ENCODE measurements at places on chromosomes 7 and 10. TPM values are rescaled to one million over a fixed set of nuclear protein-coding genes. Genes with fewer than 3 reads are reported as not detected.

DNA sequence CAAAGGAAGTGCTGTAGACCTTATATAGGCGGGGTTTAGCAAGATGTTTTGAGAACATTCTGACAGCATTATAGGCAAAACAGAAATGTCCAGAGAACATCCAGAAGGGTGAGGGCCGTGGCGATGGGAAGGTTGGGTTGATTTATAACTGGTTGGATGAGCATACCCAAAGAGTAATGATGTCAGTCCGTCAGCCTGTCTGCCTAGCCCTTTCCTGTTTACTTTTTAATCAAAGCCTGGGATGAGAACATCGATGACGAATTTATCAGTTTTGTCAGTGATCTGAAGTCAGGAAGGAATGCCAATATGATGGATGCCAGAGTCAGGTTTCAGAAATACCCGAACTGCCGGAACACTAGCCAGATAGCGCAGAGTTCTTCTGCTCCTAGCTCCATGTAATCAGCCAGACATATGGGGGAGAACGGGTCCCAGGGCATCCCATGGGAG is 33.8 kb upstream of the TRIM8 start:
- no peak for DNase-seq

DNA sequence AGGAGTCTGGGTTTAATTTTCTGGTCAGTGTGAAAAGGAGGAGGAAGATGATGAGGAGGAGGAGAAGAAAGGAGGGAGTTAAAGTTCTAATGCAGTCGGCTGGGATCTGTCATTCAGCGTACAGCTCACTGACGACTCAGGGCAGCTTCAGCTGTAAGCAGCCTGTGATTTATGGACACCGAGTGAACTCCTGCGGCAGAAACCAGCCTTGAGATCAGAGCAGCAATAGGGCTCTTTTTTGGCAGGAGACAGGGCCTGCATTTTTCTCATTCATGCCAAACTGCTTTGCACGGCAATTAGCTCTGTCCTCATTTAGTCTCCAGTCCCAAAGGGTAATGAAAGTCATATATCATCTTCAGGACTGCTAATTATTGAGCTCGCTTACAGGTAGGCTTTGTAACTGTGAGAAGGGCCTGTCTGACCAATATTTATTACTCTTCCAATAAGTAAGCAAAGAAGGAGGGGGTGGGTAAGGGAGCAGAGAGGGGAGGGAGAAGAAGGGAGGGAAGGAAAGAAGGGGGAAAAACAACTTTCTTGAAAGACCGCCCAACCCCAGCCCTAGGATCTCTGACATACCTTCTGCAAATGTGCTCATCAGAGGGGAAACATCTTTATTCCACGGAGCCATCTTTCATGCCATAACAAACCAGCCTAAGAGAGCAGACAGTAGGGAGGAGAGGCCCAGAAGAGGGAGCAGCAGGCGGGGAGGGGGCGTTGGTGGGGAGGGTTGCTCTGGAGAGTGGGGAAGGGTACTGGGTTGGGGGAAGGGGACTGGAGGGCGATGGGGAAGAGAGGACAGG is 48.1 kb upstream of the COMTD1 start:
- DNase-seq: no peak

- DNase-seq: no peak
Observed at GRCh38 chr7:94492601-94493000, 17.0 kb upstream of the CASD1 start.

DNA sequence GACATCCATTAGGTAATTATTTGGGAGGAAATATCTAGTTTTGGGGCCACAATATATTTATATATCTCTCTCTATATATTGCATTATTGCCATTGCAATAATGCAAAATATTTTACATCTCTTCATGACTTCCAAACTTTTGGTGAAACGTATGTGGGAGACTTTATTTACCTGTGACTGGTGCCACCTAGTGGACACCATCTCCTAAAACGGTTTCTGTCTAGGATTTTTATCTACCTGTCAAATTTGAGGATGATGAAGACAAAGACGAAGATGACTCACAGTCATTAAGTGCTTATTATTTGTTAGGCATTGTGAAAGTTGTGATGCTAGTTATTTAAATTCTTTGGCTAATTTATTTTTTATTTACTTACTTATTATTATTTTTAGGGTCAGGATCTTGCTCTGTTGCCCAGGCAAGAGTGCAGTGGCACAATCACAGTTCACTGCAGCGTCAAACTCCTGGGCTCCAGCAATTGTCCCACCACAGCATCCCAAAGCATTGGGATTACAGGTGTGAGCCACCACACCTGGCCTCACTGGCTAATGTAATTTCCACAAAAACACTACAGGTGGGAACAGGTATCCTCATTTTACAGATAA is 18.7 kb upstream of the CBLL1 start:
- peak; percentile 52 for DNase-seq

DNA sequence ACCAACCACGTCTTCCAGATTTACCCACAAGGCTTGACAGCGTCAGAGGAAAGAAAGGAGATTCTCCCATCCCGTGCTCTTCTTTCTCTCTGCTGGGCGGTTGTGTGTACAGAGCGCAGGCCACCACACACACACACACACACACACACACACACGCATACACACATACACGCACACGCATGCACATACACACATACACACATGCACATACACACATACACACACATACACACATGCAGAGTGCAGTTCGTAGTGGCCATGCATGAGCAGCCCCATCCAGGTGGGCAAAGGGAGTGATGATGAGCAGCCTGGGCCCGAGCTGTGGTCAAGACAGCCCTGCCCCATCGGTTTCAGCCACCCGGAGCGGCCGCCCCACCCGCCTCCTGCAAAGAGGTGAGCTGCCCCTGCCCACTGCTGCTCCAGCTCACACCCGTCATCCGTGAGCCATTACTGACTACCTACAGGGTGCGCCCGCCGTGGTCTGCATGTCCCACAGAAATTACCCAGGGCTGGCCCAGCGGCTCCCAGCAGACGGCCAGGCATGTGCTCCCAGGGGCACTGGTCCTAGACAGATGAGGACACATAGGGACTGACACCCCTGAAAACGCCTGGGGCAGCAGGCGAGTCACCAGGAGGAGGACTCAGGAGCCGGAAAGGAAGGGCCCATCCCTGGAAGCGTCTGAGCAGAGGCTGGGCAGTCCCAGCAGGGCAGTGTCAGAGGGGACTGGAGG is 69.6 kb downstream of the ASB13 start:
- no peak for DNase-seq

GRCh38 chr10:48775206-48775517 is 90.5 kb downstream of the WDFY4 start:
- DNase-seq: no peak

LBX1 gene
- not detected for total RNA-seq

GRCh38 chr7:50421043-50421442 is 29.1 kb downstream of the FIGNL1 start:
- no peak for DNase-seq

DNA sequence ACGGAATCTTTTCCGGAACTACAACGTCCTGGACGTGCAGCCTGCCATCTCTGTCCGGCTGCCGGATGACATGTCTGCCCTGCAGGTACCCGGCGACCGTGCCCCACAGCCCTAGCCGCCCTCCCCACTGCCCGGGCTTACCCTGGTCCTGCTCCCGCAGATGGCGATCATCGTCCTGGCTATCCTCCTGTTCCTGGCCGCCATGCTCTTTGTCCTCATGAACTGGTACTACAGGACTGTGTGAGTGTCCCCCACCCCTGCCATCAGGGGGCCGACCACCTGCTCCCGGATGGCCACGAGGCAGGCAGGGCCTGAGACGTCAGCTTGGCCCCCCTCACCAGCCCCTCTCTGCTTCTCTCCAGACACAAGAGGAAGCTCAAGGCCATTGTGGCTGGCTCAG is 38.0 kb upstream of the VSIR start:
- no peak for DNase-seq

ATP5MK gene
- 93.4 TPM for total RNA-seq

DNA sequence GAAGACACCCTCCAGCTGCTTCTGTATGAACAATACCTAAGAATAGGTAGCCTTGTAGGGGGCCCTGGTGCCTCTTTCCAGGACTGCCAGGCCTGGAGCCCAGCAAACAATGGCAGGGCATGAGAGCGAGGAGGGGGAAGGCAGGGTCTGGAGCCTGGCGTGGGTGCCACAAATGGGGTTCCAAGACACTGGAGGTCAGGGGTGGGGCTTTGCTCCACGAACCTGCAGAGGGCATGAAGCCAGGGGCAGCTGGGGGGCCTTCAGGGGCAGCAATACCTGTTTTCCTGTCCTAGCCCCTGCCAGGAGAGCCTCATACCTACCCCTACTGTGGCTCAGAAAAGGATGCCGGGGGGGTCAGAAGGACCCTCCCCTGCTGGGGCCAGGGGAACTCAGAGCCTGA is 61.6 kb downstream of the SLC29A4 start:
- no peak for DNase-seq

DNA sequence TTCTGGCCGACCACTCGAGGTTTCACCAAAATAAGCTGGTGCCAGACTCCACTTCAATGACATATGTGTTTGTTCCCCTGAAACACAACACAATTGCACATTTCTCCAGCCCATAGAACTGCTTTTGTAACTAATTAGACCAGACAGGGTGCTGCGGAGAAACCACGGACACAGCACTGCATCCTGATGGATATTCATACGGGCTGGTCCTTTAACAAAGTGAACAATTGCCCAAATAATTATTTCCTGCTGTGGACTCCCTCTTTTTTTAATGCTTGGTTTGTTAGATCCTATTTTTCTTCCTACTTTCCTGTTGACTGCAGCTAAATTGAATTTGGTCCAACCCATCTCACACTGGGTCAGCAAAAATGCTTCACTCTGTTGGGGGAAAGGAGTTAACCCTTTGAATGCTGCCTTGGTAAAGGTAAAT is 198.6 kb upstream of the BMPER start:
- DNase-seq: no peak

- DNase-seq: no peak
Observed at GRCh38 chr7:90222811-90223725, 11.5 kb downstream of the STEAP2 start.

DNA sequence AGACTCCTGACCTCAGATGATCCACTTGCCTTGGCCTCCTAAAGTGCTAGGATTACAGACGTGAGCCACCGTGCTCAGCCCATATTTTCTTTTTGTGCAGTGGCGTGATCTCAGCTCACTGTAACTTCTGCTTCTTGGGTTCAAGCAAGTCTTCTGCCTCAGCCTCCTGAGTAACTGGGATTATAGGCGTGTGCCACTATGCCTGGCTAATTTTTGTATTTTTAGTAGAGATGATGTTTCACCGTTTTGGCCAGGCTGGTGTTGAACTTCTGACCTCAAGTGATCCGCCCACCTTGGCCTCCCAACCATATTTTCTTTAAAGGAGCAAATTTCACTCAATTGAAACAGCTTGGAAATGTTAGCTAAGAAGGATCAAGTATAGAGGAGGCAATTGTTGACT is 16.5 kb downstream of the GBF1 start:
- DNase-seq: no peak

NODAL gene
- not detected for total RNA-seq

CRTAC1 gene
- not detected for total RNA-seq

ITPRID1 gene
- total RNA-seq: not detected

- no peak for DNase-seq
Observed at GRCh38 chr7:154424350-154424749, 372.2 kb downstream of the DPP6 start.

GRCh38 chr10:116712519-116712918 is 29.8 kb downstream of the HSPA12A start:
- DNase-seq: no peak

DNA sequence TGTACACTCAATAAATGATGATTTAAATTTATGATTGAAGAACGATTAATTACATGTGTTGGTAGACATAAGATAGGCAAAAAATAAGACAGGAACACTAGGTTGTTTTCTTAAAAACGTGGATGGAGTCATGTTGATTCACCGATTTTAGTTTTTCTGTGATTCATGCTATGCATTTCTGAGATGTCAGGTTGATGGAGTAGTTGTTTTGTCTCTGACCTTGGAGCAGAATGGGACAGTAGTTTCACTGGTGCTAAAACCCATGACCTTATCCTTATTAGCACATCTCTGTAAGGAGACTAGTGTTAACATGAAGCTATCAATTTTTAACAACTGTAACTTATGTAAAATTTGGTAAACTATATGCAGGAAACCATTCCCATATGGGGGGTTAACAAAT is 611.6 kb upstream of the FZD8 start:
- no peak for DNase-seq

GDI2 gene
- total RNA-seq: 70.5 TPM

CALML3 gene
- total RNA-seq: not detected

DNA sequence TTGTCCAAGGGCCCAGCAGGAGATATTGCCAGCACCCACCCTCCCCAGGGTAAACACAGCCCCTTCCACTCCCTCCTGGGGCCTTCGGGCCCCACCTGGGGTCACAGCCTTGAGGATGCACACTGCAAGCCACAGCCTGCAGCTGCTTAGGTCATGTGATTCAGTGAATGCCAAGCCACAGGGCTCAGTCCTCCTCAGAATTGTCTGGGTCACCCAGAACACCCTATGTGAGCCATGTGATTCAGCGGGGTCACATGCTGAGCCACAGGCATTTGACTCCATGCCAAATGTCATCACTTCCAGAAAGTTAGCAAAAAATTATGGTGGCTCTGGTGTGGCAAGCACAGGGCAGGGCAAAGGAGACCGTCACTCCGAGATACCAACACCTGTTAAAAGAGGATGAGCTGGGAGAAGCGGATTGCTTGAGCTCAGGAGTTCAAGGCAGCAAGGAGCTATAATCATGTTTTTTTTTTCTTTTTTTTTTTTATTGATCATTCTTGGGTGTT is 17.2 kb upstream of the PSAP start:
- no peak for DNase-seq

DNA sequence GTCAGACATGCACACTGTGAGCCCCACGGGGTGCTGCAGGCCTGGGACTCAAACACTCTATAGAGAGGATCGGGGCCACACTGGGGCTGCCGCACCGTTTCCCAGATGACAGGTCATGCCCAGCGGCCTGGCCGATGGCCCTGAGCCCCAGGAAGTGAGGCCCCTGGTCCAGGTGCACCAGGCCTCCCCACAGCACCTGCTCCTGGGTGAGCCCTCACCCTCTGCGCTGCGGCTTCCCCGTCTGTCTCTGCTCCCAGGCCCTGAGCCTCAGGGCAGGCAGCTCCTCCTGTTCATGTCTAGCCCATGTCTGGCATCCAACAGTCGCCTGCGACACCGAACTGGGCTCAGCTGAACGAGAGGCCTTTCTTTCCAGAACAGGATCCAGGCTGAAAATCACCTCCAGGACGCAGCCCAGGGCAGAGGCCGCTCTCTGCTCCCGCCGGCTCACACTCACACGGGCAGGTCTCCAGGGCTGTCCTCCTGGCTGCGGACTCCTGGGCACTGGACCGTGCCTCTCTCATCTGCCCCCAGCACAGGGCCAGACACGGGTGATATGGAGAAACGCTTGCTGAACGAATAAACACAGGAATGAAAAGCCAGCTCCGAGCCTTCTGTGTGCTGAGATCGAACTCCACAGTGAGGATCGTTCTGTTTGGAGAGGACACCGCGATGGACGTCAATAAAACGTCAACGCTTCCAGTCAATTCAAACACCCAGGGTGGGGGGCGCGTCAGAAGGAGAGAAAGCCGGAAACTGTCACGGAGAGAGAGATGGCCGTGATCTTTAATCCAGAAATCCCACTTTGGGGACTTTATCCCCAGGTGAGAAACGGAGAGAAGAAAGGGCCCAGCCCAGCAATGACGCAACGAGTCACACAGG is 202.4 kb downstream of the ELFN1 start:
- DNase-seq: no peak

DKK1 gene
- not detected for total RNA-seq

- no peak for DNase-seq
Observed at GRCh38 chr7:151423936-151424335, 14.1 kb upstream of the WDR86 start.

UBE2H gene
- 63.6 TPM for total RNA-seq

Measured in CD8-positive, alpha-beta T cell (primary cell).